ENCODE measurements at places on chromosomes 12 and 14.
A peak's percentile ranks its signal among the peaks of the same experiment; 100 is the strongest.

DNA sequence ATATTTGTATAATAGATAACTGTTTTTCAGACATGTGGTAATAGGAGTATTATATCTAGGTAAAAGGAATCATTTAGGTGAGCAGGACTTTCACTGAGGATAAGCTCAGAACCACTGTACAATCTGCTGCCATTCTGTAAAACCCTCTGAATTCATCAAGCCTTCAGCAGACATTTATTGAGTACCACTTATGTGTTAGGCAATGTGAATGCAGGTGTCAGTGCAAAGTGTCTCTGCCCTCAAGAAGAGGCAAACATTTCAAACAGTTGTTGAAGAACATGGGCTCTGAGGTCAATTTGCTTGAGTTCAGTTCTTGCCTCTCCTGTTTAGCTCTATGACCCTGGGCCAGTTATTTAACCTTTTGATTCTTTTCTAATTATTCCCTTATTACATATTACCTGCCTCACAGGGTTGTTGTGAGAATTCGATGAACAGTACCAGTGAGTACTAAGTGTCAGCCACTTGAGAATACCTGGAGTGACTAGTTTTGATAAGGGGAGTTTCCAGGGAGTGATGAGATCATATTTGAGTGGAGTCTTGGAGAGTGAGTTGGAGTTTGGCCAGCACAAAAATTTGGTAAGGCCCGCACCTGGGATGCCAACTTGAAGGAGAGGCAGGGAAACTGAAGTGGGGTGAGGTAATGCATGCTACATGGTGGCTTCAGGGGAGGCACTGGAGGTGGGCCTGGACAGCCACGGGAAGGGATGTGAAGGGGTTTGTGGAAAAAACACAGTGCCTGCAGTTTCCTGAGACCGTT, 33.7 kb downstream of the RASSF8 start:
- DNase-seq, result no peak

GRCh38 chr12:86290615-86291014, 34.4 kb upstream of the MGAT4C start:
- DNase-seq, result no peak

DNA sequence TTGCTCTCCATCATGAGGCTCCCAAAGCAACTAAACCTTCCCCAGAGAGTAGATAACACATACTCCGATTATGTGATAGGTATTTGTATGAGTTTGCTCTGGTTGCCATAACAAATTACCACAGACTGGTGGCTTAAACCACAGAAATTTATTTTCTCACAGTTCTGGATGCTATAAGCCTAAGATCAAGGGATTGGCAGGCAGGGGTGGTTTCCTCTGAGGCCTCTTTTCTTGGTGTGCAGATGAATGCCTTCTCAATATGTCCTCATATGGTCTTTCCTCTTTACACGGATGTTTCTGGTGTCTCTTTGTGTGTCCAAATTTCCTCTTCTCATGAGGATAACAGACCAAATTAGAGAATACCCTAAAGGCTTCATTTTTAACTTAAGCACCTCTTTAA, 285.8 kb upstream of the GRIP1 start:
- peak; percentile 41 for DNase-seq

DNA sequence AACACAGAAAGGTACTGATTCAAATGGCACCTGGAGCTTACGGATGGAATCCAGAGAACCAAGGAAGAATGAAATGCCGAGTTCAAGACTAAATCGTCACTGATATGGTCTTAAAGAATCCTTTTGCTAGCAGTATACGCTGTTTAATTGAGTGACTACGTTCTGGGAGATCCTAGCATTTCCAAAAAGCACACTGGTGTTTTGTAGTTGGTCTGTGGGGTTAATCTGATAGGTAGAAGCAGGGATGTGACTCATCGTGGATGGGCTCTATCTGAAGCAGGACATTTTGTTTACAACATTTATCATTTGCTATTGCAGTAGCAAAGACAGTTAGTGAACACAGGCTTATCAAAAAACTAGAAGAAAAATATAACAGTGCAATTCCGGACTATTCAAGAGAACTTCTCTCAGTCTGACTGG, 169.2 kb upstream of the HMGA2 start:
- DNase-seq, result no peak

DNA sequence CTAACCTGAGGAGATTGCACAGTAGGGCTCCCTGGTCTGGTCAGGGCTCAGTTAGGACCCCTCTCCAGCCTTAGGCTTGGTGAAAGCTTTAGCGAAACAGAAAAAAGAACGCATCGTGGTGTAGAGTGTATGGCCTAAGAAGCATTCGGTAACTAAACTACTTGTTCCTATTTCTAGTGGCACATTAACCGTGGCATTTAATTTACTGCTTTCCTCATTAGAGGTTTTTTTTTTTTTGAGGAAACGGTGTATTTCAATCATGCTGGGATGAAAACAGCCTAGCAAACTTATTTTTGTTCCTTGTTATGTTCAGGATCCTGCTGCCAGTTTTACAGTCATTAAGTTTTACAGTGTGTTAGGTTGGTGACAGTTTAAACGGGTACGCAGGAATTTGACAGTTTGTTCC, 518 bp upstream of the OSBPL8 start:
- DNase-seq, result no peak

- DNase-seq, result no peak
Observed at GRCh38 chr14:48008646-48009045, 333.2 kb upstream of the MDGA2 start.

- DNase-seq, result no peak
Observed at GRCh38 chr12:80698847-80699542, 8.4 kb upstream of the MYF6 start.

DNA sequence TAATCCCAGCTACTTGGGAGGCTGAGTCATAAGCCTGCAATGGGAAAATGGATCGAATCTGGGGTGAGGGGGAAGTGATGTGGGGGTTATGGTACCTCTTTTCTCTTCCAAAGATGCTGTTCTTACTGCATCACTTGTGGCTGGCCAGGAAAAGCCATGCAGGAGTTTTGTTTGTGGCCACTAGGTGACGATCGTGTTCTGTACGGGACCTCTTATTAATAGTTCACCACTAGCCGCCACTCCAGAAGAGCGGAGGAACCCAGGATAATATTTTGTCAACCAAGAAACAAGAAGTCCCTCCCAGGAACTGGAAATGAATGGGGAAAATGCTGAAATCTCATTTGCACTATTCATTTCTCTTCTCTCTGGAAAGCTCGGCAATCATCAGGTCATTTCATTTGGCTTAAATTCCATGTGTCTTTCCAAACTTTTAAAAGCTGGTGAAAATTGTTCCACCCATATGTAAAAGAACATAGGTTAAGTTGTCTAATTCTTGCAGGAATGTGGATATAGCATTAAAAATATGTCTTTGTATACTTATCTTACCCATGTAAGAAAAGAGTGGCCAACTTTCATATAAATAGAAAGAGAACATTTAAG, 8.9 kb downstream of the GPR65 start:
- no peak for DNase-seq

- no peak for DNase-seq
Observed at GRCh38 chr12:33529810-33530209, 90.2 kb upstream of the SYT10 start.

GRCh38 chr12:12979731-12980259, 20.3 kb downstream of the HEBP1 start:
- DNase-seq, result no peak

DNA sequence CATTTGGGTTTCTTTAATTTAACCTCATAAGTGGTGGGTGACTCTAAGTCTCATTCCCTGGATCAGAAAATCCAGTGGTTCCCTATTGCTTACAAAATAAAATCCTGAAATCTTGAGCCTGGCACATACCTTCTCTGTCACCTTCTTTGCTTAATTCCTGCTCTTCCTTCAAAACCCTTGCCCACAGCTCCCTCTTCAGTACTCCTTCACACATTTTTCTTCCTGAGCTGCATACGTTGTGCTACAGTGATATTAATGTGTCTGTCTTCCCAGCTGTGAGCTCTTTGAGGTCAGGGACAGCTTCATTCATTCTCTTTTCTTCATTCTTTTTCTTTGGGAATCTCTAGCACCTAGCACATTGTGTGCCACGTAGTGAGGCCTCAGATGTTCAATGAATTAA, 9.5 kb downstream of the TSPAN11 start:
- DNase-seq, result no peak

DNA sequence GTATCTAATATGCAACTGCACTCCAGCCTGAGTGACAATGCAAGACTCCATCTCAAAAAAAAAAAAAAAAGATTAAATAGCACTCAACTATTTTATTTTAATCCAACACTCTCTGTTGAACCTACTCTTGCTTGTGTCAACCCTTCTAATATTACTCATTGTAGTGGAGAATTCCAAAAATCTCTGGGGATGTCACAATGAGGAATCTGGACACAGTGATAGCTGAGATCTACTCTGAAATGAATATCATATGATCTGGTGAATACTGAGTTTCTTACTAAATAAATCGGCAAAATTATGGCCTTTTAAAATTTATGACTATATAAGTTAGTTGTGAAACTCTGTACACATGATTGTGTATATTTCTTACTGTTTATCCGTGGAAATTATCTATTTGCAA, 418.2 kb downstream of the BCAT1 start:
- DNase-seq, result no peak

All from activated CD4-positive, alpha-beta T cell treated with anti-CD3 and anti-CD28 coated beads, Interleukin-2, amount 50 U/mL, for 48 hours (primary cell).